ENCODE measurements at places on chromosomes 6 and 20.

DNA sequence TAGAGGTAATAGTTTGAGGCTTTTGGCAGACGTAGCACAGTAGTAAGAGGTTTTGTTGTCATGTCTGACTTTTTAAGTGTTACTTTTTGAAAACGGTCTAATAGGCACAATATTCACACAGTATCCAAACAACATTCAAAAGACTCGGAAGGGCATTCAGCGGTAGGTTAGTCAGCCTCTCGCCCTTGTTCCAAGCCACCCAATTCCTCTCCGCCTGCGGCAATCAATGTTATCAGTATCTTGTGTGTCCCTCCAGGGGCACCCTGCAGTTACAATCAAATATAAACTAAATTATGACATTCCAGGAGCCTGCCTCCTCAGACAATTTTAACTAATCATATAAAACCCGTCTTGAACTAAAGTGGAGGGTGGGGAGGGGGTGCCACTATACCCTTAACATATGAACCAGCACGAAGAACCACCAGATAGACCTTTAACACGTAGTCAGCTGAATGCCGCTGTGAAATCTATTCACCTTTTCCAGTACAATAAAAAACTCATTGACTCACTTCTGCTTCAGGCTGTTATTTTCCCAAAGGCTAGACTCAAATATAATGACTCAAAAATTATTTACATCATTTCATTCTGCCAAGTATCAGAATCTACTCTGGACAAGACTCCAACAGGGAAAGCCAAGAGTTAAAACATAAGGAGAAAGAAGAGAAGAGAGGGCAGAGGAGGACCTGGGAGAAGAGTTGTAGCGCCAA, 1.6 kb downstream of the TENT5A start:
- DNase-seq, result no peak

DNA sequence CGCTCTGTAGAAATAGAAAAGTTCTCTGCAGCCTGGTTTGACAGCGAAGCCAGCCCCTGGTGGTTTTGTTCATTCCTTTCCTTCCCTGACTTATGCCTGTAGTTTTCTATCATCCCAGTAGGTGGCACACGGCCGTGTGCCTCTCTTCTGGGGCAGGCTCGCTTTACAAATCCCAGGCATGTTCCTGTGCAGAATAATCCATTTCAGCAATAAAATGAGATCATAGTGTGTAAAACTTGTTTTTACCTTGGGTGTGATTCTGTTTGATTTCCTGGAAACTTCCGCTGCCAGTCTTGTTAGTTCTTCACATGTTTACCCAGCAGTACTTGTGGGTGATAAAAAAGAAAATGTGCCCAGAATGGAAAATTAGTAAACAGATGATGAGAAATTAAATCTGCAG, 7.4 kb upstream of the INSM1 start:
- peak; percentile 5 for DNase-seq

- DNase-seq, result no peak
These were observed 721.4 kb downstream of the RFPL4B start for GRCh38 chr6:113068570-113068969.

DNA sequence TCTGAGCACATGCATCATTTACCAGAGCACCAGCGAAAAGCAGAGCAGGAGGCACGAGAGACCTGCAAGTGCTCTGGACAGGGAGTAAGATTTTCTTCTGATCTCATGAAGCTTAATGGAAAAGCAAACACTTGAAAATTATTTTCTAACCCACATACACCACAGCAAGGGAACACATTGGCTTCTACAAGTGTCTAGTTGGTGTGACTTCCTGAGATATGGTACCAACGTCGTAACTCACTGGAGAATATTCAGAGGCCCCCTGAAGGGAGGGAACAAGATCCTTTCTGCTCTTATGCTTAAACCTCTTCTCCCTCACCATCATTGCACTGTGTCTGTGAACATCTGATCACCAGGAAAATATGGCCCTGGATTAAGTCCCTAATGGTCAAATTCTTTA, 48.6 kb downstream of the PSMB1 start:
- no peak for DNase-seq

DNA sequence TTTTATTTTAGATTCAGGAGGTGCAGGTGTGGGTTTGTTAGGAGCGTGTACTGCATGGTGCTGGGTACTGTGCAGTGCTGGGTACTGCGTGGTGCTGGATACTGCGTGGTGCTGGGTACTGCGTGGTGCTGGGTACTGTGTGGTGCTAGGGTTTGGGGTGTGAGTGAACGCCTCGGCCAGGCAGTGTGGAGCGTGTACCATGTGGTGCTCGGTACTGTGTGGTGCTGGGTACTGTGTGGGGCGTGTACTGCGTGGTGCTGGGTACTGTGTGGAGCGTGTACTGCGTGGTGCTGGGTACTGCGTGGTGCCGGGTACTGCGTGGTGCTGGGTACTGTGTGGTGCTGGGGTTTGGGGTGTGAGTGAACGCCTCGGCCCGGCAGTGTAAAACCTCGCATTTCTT, 62.9 kb downstream of the WDR27 start:
- DNase-seq, result no peak

DNA sequence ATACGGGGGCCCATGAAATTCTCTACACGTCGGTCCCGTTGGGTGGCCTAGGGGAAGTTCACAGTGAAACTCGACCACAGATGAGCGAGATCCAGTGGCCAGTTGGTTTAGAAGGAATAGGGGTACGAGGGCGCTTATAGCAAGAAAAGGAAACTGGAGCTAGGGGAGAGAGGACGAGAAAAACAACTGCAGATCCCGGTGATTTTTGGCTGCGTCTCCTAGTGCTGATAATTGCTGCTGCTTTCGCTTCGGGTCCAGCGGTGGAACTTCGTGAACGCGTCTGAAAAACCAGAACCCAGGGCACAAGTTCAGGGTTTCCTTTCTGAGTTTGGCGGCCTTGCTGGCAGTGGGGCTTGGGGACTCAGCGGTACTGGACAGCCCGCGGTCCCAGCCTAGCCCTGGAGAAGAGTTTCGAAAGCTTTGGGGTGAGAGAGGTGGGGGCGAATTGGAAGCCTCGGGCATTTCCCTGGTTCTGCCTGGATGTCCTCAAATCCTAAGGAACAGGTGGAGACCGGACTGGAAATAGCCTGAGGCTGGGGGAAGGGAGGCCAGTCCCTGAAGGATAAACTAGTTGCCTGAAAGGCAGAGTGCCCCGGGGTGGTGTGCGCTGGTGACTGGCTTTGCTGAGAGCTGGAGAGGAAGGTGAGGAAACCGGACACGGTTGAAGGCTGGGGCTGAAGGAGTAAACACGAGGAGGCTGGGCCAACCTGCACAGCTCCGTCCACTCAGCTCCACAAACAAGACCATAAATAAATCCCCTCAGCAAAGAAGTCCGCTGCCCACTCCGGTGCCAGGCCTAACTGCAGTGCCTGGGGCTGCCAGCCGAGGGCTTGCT, 793 bp downstream of the GMPR start:
- DNase-seq, result peak; percentile 38

DNA sequence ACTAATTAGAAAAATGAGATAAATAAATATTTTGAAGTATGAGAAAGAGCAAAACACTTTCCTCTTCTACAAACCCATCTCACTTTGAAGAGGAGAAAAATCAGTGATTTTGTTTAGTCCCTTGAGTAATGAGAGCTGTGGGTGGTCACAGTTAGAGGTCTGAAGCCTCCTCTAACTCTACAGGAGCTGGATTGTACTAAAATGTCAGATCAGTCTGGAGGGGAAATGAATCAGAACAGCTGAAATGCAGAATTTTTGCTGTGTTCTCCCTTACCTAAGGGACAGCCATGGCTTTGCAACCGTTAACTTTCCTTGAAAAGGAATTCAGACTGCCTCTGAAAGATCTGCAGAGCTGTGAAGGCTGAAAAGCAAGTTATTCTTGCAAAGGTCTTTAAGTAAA, 11.4 kb upstream of the RFPL4B start:
- no peak for DNase-seq

DNA sequence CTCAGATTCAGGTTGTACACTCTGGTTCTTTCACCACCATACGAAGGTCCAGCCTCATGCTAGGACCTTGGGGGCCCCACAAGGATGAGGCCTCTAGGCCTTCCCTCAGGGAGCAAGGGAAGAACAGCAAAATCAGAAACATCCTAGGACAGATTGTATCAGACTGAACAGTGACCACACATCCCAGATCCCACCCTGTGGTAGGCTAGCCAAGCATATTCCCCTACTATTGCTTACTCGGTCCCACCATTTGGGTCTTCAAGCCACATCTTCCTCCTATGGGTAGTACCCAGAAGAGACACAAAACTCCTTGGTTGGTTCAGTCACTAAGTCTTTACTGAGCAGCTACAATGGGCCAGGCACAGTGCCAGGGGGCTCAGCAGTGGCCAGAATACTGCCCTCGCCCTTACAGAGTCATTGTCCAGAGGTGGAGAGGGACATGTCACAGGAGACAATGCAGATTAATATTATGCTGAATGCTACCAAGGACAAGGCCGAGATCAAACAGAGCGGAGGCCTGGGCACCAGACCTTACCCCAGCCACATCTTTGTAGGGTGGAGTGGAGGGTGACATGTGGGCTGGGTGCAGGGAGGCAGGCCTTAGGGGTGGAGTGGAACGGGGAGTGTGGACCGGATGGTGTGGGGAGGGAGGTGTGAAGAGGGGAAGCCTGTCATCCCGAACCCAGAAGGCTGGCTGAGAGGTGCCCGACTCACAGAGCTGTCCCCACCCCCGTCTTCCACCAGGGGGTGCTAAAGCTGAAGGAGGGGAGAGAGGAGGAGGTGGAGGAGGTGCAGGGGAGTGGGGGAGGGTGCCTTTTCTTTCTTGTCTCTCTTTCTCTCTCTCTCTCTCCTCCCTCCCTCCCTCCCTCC, 6.8 kb upstream of the MAPK13 start:
- peak; percentile 44 for DNase-seq

DNA sequence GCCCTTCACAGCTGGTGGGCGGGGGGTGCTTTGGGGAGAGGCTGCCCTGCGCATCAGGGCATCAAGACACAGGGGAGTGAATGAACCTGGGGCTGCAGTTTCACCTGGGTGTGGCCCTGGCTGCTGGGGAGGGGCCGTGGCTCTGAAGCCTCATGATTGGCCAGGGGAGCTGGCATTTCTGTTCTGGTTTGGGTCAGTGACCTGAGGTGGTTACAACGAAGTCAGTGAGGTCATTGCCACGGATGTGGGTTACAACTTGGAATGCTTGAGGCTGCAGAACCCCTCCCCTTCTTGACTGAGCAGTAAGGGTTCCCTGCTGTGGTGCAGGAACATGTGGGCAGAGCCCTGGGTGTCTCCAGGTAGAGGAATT, 3.0 kb downstream of the TCEA2 start:
- DNase-seq, result no peak

GRCh38 chr6:105900125-105900937, 185.8 kb upstream of the PRDM1 start:
- DNase-seq, result no peak

GRCh38 chr6:149901444-149902140, 3.7 kb upstream of the RAET1E start:
- no peak for DNase-seq

DNA sequence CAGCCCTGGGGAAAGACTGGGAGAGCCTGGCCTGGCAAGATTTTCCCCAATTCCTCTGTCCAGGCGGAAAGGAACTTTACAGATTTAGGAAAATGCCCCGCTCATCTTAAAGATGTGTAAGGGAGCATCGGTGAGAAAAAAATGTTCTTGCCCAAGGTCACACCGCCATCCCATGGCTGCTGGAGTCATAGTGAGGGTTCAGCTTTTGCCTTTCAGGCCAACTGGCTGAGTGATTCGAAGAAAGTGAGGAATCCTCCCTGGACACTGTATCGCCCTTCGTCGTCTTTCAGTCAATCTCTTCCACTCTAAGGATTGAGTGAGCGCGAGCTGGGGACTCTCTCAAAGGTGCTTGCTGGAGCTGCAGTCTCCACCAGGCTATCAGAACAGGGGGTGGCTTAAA, 1.4 kb downstream of the WFDC2 start:
- DNase-seq, result no peak

DNA sequence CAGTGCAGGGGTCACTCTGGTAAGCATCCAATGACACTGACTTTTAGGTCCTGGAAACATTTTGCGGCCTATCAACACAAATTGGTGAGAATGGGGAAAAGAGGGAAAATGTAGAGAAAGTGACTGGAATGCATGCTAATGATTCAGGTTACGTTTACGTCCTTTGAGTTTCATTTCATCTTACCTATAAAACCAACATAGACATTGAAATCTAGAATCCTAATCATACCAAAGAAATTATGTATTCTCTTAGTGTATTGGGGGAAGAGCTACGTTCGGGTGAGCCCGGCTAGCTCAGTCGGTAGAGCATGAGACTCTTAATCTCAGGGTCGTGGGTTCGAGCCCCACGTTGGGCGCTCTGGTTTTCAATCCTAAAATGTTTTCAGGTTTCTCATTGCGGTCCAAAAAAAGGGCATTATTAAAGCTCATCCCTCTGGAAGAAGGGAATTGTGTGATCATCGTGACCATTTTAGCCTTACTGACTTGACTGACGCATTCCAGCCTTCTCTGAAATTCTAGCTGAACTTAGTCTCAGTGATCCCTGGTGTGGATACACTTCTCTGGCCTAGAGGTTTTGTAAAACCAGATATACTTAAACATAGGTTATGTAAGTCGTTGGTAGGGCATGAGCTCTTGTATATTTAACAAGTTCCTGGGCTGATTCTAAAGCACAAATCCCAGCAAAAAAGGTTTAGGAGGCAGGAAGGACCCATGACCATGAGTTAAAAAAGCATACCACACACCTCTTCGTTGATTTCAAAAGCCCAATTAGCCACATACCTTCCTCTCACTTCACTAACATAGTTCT, 18.3 kb downstream of the HMGN4 start:
- DNase-seq, result no peak

- DNase-seq, result no peak
These were observed 24.3 kb downstream of the ARHGAP40 start for GRCh38 chr20:38625896-38626295.
